ENCODE measurements at places on chromosomes 7 and 10. TPM values are rescaled to one million over a fixed set of nuclear protein-coding genes. Genes with fewer than 3 reads are reported as not detected.

The EPHA1 gene
- 6.1 TPM for total RNA-seq

- no peaks in the 10 kb centered on the region for H3K27me3 ChIP-seq
- H3K4me1 ChIP-seq: no peaks in the 10 kb centered on the region
- H3K36me3 ChIP-seq: no peaks in the 10 kb centered on the region
- H3K27ac ChIP-seq: no peak overlapping the region
These were observed 430.5 kb downstream of the GATA3 start for GRCh38 chr10:8485032-8485431.

DNA sequence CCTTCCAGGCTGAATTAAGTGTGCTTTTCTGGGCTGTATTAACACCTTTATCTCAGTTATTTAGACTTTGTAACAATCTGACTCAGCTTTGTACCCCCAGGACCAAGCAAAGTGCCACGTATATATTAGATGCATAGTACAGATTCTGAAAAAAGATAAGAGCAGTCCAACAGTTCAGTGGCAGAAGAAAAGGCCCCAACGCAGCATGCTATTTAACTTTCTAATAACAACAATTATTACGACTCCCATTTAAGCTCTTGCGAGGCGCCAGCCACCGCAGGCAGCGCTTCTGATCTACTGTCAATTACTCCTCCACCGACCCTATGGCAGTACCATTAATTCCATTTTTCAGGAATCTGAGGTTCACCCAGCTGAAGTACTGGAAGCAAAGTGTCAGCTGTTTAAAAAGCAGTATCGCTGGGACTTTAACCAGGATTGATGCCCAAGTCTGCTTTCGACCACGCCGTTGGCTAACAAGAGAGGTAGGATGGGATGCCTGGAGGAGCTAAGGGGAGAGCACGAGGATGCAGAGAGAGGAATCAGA lies 638 bp downstream of the LIPA start:
- H3K27ac ChIP-seq: no peak overlapping the region
- no peak for DNase-seq
- no peaks in the 10 kb centered on the region for H3K4me1 ChIP-seq
- no peaks in the 10 kb centered on the region for H3K36me3 ChIP-seq

GRCh38 chr7:27410812-27411544 lies 168.4 kb downstream of the EVX1 start:
- H3K27ac ChIP-seq: no peak overlapping the region
- no peaks in the 10 kb centered on the region for H3K4me1 ChIP-seq
- no peak overlapping the region for H3K4me3 ChIP-seq
- no peaks in the 10 kb centered on the region for H3K27me3 ChIP-seq
